ENCODE measurements at places on chromosomes 4 and X.

DNA sequence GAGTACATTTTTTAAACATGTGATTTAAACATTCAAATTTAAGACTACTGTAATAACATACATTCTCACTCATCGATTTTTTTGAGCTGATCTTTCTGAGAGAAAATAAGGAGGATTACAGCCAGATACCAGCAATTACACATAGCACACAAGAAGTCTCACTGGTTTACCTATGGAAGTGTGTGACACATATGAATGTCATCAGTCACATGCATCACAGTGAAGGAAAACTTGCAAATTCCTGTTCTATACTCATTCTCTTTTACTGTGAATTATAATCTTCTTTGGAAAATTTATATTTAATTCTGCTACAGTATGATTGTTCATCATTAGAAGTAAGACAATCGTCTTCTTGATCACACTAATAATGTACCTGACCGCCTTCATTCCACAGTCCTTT is 21.3 kb upstream of the BMP2K start:
- DNase-seq, result no peak

DNA sequence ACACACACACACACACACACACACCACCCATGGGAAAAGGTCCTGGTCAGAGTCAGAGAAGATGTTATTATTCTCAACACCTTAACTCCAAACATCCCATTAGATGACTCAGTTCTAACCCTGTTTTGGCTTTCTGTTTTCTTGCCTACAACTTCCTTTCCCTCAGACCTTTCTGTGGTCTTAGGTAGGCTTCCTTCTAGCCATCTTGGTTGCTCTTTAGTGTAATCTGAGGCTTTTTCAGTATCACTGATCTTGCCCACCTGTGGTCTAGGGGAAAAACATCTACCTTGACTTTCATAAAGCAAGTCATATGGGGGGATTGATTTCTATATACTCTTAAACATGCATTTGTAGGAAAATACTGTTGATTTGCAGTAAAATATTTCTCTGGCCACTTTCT is 56.9 kb downstream of the ATG4A start:
- DNase-seq, result no peak

GRCh38 chrX:9195199-9195880 is 161.4 kb upstream of the FAM9B start:
- no peak for DNase-seq

GRCh38 chr4:104890598-104891275 is 255.9 kb upstream of the TET2 start:
- DNase-seq, result no peak

DNA sequence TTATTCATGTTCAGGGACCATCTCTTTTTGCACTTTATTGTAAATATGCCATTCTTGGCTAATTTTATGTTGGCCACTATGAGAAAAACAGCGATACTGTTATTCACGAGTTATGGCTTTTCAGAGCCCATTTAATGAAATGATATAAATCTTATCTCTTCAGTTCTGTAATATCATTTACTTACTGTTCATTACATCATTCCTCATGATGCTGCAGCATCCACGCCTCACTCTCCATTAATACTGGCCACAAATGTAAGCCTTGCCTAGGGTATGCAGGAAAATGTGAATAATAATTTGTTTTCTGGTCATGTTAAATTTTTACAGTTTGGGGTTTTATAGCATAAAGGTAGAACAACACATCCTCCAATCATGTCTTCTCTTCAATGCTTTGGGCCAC is 639.6 kb downstream of the SMARCA1 start:
- no peak for DNase-seq

DNA sequence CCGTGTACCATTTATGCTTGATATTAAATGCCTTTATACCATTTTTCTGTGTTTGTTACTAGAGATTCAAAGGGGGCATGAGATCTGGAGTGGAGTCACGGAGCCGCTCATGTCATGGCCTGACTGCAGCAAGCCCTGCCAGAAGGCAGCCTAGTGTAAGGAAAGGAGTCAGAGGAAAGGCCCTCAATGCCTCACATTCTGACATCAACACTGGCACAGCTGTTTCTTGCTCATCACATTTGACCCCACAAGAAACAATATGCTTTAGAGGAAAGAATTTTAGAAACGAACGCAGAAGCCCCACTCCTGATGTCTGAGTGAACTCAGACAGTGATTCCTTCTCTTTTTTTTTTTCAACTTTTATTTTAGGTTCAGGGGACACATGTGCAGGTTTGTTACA is 322.4 kb upstream of the CPEB2 start:
- DNase-seq, result no peak

DNA sequence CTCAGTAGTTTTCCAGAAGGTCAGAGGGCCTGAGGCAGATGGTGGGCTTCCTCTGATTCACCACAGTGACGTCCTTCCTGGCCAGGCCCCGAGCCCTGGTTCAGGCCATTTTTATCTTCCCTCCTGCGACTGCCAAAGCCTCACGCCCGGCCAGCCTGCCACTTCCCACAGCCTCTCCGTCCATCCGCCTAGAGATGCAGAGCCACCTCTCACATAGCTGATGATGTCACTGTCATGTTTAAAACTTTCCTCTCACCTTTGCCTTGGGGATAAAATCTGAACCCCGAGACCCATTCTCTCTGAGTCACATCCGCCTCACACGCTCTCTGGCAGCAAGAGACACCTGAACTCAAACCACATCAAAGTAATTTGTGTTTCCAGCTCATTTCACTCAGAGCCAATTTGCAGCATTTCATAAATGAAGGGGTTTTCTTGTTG is 175.3 kb downstream of the QDPR start:
- DNase-seq, result peak; percentile 75

- DNase-seq, result no peak
Observed at GRCh38 chrX:100948557-100948956, 19.8 kb upstream of the XKRX start.

GRCh38 chr4:2935762-2936743 is 27.2 kb downstream of the NOP14 start:
- DNase-seq, result peak; percentile 83

GRCh38 chrX:124239911-124240310 is 92.5 kb upstream of the TEX13D start:
- DNase-seq, result peak; percentile 31

DNA sequence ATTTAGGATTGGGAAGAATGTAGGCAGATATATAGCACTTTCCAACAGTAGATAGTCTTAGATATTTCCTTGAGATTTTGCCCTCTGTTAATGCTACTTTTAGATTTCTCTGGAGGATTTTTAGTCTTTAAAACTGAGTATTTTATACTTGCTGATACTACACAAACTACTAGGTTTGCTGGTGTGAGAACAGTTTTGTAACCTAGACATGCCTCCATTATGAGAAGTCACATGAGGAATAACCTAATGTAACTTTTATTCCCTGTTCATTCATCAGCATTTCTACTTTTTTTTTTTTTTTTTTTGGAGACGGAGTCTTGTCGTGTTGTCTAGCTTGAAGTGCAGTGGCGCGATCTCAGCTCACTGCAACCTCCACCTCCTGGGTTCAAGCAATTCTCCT is 137.2 kb downstream of the RAPGEF2 start:
- DNase-seq, result no peak

DNA sequence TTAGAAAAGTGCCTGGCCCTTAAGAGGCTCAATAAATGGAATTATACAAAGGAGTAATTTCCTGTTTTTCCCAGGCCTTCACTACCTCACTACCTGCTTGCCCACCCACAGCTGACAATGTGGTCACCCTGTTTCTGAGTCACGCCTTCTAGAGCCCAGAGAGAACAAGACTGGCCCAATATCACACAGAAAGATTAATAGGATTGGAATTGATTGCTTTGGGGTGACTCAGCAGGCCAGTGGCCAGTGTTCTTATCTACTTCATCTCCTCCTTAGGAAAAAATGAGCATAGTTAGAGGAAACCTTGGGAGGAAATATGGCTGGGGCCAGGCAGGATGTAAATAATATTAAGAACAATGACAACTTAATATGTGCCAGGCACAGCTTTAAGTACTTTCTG is 4.5 kb upstream of the FGF16 start:
- DNase-seq, result no peak

GRCh38 chrX:12973561-12974304 is 1.2 kb upstream of the TMSB4X start:
- peak; percentile 59 for DNase-seq

GRCh38 chrX:78330540-78330939 is 3.1 kb upstream of the CYSLTR1 start:
- DNase-seq, result no peak

- no peak for DNase-seq
Observed at GRCh38 chr4:15202481-15202880, 200.2 kb downstream of the CPEB2 start.

DNA sequence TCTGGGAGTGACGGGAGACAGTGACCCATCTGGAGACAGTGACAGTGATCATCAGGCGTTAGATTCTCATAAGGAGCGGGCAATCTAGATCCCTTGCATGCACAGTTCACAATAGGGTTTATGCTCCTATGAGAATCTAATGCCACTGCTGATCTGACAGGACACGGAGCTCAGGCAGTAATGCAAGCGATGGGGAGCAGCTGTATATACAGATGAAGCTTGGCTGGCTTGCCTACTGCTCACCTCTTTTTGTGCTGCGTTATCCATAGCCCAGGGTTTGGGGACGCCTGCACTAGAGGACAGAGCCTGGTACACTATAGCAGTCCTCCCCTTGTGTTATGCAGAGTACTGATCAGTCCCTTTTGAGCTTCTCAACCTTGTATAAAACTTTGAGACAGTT is 23.5 kb downstream of the NFKB1 start:
- DNase-seq, result no peak

- DNase-seq, result peak; percentile 96
Observed at GRCh38 chr4:53377319-53378170, at the start of gene FIP1L1. FIP1L1 (plus strand) TSS chr4:53377641; CDS start chr4:53377839, 198 bp downstream.

DNA sequence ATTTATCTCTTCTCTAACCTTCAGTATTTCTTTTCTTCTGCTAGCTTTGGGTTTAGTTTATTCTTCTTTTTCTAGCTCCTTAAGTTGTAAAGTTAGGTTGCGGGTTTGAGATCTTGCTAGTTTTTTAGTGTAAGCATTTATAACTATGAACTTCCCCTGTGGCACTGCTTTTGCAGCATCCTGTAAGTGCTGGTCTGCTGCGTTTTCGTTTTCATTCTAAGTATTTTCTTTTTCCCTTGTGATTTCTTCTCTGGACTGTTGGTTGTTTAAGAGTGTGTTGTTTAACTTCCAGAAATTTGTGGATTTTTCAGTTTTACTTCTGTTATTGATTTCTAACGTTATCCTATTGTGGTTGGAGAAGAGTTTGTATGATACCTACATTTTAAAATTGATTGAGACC is 11.0 kb upstream of the CTBP1 start:
- DNase-seq, result no peak

DNA sequence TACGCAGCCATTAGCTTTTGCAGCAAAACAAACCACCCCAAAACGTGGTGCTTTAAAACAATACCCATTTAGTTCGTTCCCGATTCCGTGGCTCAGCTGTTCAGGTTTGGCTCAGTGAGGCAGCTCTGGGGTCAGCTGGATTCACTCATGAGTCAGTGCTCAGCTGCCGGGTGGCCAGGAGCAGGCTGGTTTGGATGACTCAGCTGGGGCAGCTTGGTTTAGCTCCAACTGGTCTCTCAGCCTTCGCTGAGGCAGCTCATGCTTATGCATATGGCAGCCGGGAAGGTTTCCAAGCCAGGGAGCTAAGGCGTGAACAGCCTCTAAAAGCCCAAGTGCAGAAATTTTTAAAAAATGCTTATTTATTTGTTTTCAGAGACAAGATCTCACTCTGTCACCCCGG is 13.3 kb upstream of the CD99 start:
- no peak for DNase-seq

- no peak for DNase-seq
Observed at GRCh38 chrX:13659063-13659462, 6.1 kb downstream of the TCEANC start.

GRCh38 chrX:21863241-21863640 is 7.5 kb downstream of the YY2 start:
- DNase-seq, result no peak
